Natural killer cell treated with Interleukin-12 subunit alpha and Interleukin-12 subunit beta and Interleukin-15 and Interleukin-18, amount 100 ng/mL, for 72 hours (primary cell): ENCODE measurements at places on chromosomes 13 and 19. TPM values are rescaled to one million over a fixed set of nuclear protein-coding genes. Genes with fewer than 3 reads are reported as not detected.

GRCh38 chr13:35140831-35141230 lies 198.8 kb downstream of the NBEA start:
- H3K4me3 ChIP-seq, result no peak overlapping the region
- H3K36me3 ChIP-seq, result no peaks in the 10 kb centered on the region
- no peaks in the 10 kb centered on the region for H3K4me1 ChIP-seq
- DNase-seq, result no peak
- no peak overlapping the region for H3K27ac ChIP-seq

DNA sequence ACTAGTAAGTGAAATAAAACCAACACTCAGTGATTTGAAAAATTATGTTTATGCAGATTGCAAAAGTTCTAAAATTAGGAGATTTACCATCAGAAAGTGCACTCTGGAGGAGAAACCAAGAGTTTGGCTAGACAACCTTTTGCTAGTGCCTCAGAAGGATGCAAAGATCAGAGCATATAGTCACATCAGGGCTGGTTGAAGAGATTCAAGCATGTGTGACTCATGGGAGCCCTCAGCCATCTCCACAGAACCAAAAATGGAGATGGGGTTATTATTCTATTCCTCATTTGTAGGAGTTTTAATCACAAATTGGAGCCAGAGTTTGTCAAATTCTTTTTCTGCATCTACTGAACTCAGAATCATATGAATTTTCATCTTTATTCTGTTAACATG lies 32.9 kb upstream of the OXGR1 start:
- no peak overlapping the region for H3K4me3 ChIP-seq
- peaks cover 6% of the 10 kb centered on the region for H3K27me3 ChIP-seq
- no peaks in the 10 kb centered on the region for H3K36me3 ChIP-seq

DNA sequence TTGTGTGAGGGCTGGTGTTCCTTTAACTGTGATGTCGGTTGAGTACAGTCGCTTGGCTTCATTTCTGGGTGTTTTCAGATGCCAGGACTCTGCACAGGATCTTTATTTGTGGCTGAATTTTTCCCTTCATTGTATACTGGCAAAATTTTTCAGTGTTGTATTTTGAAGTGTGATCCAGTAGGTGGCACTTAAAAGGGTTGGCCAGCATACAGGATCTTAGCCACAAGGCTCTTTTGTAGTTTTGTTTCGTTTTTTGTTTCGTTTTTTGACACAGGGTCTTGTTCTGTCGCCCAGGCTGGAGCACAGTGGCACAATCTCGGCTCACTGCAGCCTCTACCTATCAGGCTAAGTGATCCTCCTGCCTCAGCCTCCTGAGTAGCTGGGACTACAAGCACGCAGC lies 8.7 kb downstream of the FCAR start:
- H3K36me3 ChIP-seq, result no peaks in the 10 kb centered on the region
- peaks cover 17% of the 10 kb centered on the region for H3K4me1 ChIP-seq
- peak overlapping the region; percentile 50 for H3K4me3 ChIP-seq

DNA sequence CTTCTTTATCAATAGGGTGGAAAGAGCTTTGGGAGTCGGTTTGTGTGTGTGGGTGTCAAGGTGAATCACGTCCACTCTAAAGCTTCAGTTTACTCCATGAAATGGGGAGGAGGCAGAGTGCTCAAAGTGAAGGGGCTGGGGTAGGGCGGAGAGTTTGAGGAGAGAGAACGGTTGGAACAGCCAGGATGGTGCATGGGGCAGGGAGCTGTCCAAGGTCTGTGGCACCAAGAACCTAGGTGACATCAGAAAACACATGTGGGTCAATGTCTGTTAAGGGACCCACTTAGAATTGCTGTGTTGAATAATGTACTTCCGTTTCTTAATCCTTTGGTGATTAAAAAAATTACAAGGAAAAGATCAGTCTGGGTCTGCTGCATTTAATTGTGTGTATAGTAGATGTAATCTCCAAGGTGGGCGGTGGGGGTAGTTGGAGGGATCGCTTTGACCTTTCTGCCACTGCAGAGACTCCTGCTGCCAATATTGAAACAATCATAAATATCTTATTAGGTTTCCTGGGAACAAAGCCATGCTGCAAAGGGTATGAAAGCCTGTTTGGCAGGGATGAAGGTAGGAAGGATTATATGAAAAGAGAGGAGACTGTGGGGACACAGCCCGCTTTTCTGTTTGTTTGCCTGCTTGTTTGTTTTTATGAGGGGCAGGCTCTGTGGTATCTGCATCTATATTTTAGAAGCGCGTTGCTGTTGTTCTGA lies 122.3 kb downstream of the ATP8A2 start:
- peaks cover 19% of the 10 kb centered on the region for H3K27me3 ChIP-seq
- H3K27ac ChIP-seq, result no peak overlapping the region
- H3K36me3 ChIP-seq, result no peaks in the 10 kb centered on the region

- DNase-seq, result no peak
- no peaks in the 10 kb centered on the region for H3K27me3 ChIP-seq
- peaks cover 64% of the 10 kb centered on the region for H3K4me1 ChIP-seq
- no peak overlapping the region for H3K4me3 ChIP-seq
- peaks cover 5% of the 10 kb centered on the region for H3K36me3 ChIP-seq
- H3K27ac ChIP-seq, result no peak overlapping the region
Measured at GRCh38 chr13:114157869-114158495, 21.1 kb upstream of the CFAP97D2 start.

- H3K4me3 ChIP-seq, result no peak overlapping the region
- peaks cover 8% of the 10 kb centered on the region for H3K27me3 ChIP-seq
- H3K27ac ChIP-seq, result no peak overlapping the region
- no peaks in the 10 kb centered on the region for H3K36me3 ChIP-seq
- H3K4me1 ChIP-seq, result peaks cover 9% of the 10 kb centered on the region
Measured at GRCh38 chr19:2392366-2392765, 32.3 kb downstream of the TMPRSS9 start.

DNA sequence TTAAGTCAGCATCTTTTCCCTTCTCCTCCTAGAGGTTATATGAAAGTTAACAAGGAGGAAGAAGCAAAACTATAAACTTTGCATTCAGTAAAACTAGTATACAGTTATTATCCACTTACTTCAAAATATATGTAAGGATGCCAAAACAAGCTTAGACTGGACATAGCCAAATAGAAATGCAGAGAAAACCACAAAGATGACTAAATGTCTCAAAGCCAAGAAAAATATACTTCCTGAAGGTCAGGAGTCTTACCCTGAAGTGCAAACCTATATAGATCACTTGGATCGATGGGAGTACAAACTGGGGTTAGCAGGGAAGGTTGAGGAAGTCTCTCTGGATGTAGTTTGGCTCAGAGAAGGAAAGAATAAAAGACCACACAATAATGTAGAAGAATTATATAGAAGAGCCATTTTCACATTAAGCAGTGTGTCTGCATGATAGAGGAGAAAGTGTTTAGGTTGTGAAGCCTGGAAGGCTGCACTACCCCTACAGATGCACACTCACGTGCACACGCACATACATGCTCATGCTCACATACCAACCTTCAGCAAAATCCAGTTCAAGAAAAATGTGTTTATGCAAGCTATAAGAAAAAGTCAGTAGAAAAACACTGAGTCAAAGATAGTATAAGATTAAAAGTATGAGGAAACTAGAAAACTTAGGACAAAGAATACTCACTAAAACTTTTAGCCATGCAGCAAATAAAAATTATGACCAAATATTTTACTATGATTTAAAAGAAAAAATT lies 112.1 kb upstream of the RXFP2 start:
- H3K27me3 ChIP-seq, result peaks cover 13% of the 10 kb centered on the region
- no peaks in the 10 kb centered on the region for H3K36me3 ChIP-seq
- H3K4me1 ChIP-seq, result no peaks in the 10 kb centered on the region
- no peak for DNase-seq

GRCh38 chr19:10815969-10816644 lies 19.9 kb downstream of the TMED1 start:
- peaks cover 22% of the 10 kb centered on the region for H3K36me3 ChIP-seq
- H3K4me3 ChIP-seq, result no peak overlapping the region
- no peaks in the 10 kb centered on the region for H3K27me3 ChIP-seq
- peaks cover 44% of the 10 kb centered on the region for H3K4me1 ChIP-seq
- peak overlapping the region; percentile 99 for H3K27ac ChIP-seq
- no peak for DNase-seq

DNA sequence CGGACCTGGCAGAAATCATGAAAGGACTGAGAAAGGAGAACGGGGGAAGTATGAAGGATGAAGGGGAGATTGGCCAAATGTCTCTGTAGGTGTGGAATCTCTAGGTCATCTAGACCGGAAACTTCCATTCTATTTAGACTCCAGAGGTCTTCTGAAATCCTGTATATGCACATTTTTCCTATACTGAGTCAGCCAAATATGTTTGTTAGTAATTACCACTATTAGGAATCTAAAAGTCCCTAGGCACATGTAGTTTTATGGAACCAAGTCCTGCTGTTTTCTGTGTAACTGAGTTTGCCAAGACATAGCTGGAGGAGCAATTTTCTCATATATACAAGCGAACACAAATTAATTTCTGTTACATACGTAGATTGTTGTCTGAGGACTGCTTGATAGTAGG lies 498.1 kb downstream of the GPC5 start:
- no peak overlapping the region for H3K27ac ChIP-seq
- H3K4me1 ChIP-seq, result no peaks in the 10 kb centered on the region
- no peaks in the 10 kb centered on the region for H3K36me3 ChIP-seq
- H3K4me3 ChIP-seq, result no peak overlapping the region

DNA sequence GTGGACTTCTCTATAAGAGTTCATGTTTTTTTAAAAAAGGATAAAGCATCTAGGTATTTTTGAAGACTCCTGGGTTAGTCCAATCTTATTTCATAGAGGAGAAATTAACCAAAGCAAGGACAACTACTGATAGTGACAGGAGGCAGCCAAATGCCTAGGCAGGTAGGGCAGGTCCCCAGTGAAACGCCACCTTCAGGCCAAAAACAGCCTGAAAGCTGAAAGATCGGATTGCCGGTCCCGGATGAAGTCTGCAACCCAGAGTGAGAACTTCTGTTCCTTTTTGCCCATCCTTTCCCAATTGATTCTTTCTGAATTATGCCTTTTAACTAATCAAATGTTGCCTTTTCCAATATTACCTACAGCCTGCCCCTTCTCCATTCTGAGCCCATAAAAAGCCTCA lies 6.1 kb upstream of the GGACT start:
- DNase-seq, result no peak
- H3K27me3 ChIP-seq, result no peaks in the 10 kb centered on the region
- H3K4me3 ChIP-seq, result no peak overlapping the region
- H3K27ac ChIP-seq, result no peak overlapping the region
- no peaks in the 10 kb centered on the region for H3K4me1 ChIP-seq

GRCh38 chr19:46616631-46617322 lies 8.1 kb downstream of the PTGIR start:
- DNase-seq, result no peak
- peak overlapping the region; percentile 68 for H3K4me3 ChIP-seq
- peak overlapping the region; percentile 6 for H3K27ac ChIP-seq
- H3K4me1 ChIP-seq, result peaks cover 30% of the 10 kb centered on the region
- H3K36me3 ChIP-seq, result no peaks in the 10 kb centered on the region

- H3K27ac ChIP-seq, result no peak overlapping the region
- DNase-seq, result peak; percentile 56
- H3K27me3 ChIP-seq, result no peaks in the 10 kb centered on the region
- H3K4me3 ChIP-seq, result no peak overlapping the region
- H3K4me1 ChIP-seq, result no peaks in the 10 kb centered on the region
Measured at GRCh38 chr19:58368561-58369360, 6.2 kb upstream of the ZNF497 start.

- H3K4me3 ChIP-seq, result no peak overlapping the region
- no peak overlapping the region for H3K27ac ChIP-seq
- H3K27me3 ChIP-seq, result peaks cover 10% of the 10 kb centered on the region
- H3K4me1 ChIP-seq, result no peaks in the 10 kb centered on the region
- peaks cover 30% of the 10 kb centered on the region for H3K36me3 ChIP-seq
- no peak for DNase-seq
Measured at GRCh38 chr19:29155683-29156082, 57.3 kb downstream of the UQCRFS1 start.

DNA sequence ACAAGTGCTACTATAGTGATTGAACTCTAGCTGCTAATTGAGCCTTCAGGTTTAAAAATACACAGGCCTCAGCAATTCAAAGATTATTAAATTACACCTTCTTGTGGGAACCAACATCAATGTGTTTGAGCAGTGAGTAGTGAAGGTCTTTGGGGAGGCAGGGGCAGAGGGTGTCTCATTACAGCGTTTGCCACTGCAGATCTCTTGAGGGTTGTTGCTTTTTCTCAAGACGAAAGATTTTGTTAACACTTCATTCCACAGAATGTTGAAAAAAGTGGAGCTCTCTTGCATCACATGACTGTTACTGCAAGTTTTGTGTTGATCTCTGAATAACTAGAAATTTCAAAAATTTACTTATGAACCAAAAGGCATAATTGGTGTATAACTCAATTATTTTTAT lies 253.6 kb downstream of the ATP8A2 start:
- no peak for DNase-seq
- no peak overlapping the region for H3K27ac ChIP-seq
- H3K36me3 ChIP-seq, result no peaks in the 10 kb centered on the region
- peaks cover 13% of the 10 kb centered on the region for H3K27me3 ChIP-seq
- H3K4me3 ChIP-seq, result no peak overlapping the region
- no peaks in the 10 kb centered on the region for H3K4me1 ChIP-seq

- peaks cover 25% of the 10 kb centered on the region for H3K36me3 ChIP-seq
- no peak for DNase-seq
- no peaks in the 10 kb centered on the region for H3K27me3 ChIP-seq
- no peaks in the 10 kb centered on the region for H3K4me1 ChIP-seq
- no peak overlapping the region for H3K4me3 ChIP-seq
Measured at GRCh38 chr19:56955637-56956216, 115.2 kb upstream of the PEG3 start.

DNA sequence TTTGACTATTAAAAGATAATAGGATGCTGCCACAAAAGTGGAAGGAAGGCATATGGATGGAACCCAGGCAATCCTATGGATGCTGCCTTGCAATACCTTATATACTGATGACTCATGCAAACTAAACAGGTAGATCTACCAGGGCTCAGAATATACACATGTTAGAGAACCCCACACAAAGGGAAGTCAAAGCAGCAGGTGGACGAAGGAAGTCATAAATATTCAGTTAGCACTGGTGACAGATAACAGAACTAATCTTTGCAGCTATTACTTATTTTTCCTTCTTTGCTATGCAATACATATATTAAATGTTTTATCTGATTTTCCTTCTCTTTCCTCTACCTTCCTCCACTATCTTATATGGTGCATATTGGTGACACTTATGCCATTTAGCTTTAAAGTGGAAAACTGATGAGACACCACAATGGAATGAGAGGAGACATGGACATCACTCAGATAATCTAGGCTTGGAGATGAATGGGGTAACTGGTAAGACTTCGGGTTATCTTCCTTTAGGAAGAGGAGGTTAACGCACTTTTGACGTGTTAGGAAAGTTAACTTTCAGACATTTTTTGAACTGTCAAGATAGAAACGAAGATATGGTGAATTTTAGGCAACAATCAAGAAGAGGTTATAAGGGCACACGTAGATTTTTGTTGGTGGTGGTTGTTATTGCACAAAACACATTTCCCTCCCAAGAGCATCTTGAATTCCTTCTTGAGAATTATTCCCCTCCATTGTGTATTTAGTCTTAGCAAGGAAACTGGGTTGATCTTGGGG lies 39.8 kb upstream of the MBNL2 start:
- H3K4me1 ChIP-seq, result no peaks in the 10 kb centered on the region
- peaks cover 27% of the 10 kb centered on the region for H3K27me3 ChIP-seq
- H3K27ac ChIP-seq, result no peak overlapping the region
- no peak overlapping the region for H3K4me3 ChIP-seq
- H3K36me3 ChIP-seq, result no peaks in the 10 kb centered on the region

ZNF526 gene
- total RNA-seq, result 18.5 TPM

KIR2DL4 gene
- total RNA-seq, result 4.2 TPM

DPP9 gene
- 125 TPM for total RNA-seq

CEACAM3 gene
- not detected for total RNA-seq

ZNF579 gene
- total RNA-seq, result 10.2 TPM

SLC5A5 gene
- 0.57 TPM for total RNA-seq

TUBB4A gene
- 1.4 TPM for total RNA-seq

KLK14 gene
- 0.50 TPM for total RNA-seq

ACP4 gene
- not detected for total RNA-seq
